Ovary (tissue), 10 donors: ENCODE measurements at places on chromosomes 7 and 10. TPM values are rescaled to one million over a fixed set of nuclear protein-coding genes. Genes with fewer than 3 reads are reported as not detected.
A peak's percentile ranks its signal among the peaks of the same experiment; 100 is the strongest.

GRCh38 chr7:82049442-82049841 lies 279.6 kb upstream of the HGF start:
- no peak for DNase-seq

- DNase-seq, result no peak
Measured at GRCh38 chr7:8436965-8437364, 3.6 kb downstream of the NXPH1 start.

- peak; percentile 75 for DNase-seq
Measured at GRCh38 chr7:128783143-128783861, 7.7 kb upstream of the OPN1SW start.

DNA sequence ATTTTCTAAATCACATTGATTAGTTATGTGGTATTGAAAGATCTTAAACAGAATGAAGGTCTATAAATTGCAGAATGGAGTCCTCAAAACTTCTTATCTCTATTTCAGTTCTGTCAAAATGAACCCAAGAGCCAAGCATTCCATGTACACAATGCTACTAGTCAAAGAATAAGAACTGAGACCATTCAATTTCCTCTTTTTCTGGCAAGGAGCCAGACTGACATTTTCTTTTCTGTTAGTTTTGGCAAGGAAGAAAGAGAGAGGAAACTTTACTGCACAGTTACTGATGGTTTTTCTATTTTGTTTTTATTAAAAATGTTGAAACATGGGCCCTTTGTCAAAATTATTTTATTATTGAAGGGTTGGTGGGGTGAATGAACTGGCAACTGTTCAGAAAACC lies 181.8 kb upstream of the FERD3L start:
- no peak for DNase-seq

- no peak for DNase-seq
Measured at GRCh38 chr10:99506416-99506815, 26.3 kb upstream of the NKX2-3 start.

DNA sequence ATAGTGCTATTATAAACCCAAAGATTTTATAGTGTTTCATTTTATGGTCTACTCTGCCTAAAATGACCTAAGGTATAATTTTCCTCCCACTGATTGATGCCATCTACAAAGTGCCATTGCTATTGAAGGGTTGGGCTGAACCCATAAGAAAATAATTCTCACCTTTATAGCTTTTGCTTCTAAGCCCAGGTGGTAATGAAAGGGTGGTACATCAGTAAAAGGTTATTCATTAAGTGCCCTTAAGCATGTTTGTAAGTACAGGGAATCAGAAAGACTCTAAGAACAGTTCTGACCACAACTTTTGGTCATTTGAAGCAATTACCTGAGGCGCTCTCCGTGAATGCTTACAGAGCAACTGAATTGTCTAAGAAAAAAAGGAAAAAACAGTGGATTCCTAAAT lies 1247.3 kb downstream of the NXPH1 start:
- no peak for DNase-seq

GRCh38 chr10:48399056-48399541 lies 92.6 kb downstream of the MAPK8 start:
- no peak for DNase-seq

DNA sequence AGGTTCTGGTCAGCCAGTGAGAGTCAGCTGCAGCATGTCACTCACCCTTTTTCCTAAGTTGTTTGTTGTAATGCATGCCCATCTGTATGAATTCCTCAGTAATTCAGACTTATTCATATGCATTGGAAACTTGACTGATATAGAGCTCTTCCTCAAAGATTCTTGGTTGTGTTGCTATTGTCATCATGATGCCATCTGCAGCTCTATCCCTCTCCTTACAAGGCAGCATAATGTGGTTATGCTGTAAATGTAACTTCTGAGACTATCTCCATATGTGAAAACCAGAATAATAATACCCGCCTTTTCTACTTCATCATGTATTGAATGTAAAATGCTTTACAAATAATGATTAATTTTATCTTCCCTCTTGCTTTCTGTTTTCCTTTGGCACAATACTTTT lies 252.6 kb upstream of the MTPN start:
- no peak for DNase-seq

DNA sequence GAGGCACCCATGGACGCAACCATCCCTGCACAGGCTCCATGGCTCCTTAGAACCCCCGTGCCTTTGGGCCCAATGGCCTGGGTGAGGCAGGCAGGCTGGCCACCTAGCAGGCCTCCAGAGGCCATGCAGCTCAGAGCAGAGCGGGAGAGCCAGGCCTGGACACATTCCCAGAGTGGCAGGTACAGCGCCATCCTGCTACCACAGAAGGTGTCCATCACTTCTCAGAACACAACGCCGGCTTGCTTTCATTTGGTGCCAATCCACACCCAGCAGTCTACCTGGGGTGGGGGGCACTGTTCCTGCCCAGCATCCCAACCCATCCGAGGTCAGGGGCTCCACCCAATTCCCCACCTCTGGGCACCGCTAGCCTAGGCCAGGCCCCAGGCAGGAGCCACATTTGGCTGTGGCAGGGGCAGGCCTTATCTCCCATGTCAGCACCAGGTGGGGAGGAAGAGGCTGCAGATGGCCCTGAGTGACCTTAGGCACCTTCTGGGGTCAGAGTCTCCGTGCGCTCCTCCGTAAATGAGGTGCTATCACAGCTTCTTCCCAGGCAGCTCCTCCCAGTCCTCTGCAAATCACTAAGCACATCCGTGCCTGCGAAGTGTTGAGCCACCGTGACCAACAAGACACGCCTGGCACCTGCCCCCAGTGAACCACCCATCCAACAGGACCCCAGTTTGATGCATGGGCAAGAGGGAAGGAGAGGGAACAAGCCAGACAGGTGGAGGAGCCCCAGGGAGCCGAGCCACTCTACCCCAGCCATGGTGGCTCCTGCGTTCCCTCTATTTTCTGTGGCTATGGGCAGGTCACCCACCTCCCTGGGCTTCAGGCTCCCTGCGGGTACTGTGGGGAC lies 14.2 kb downstream of the KCNH2 start:
- DNase-seq, result no peak

DNA sequence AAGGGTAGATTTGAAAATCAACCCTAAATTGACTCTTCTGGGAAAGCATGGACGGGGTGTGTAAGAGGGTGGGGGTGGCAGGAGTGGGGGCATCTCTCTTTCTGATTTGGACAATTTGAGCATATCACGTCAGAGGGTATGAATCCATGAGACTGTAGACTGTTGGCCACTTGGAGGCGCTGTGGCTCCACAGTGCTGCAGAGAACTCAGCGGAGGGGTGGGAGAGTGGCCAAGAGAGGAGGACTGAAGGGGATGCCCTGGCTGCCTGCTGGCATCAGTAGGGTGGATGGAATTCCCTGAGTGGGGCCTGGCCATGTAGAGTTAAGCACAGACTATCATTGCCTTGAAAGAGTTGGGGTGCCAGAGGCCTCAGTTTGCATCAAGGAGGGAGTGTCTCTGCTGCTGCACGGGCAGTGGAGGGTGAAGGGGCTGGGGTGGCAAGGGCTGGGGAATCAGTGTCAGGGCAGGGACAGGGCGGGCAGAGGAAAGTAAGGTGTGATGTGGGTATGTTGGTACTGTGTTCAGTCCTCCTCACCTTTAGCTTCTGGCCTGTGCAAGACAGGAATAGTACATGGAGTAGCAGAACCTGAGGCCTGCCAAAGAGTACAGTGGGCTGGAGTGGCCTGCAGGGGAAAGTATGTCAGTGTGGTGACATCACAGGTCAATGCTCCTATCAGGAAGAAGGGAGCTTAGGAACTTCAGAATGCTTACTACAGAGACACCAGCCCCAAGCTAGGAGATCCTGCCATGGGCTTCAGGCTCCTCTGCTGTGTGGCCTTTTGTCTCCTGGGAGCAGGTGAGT lies 133.5 kb upstream of the PRSS58 start:
- DNase-seq, result no peak

DNA sequence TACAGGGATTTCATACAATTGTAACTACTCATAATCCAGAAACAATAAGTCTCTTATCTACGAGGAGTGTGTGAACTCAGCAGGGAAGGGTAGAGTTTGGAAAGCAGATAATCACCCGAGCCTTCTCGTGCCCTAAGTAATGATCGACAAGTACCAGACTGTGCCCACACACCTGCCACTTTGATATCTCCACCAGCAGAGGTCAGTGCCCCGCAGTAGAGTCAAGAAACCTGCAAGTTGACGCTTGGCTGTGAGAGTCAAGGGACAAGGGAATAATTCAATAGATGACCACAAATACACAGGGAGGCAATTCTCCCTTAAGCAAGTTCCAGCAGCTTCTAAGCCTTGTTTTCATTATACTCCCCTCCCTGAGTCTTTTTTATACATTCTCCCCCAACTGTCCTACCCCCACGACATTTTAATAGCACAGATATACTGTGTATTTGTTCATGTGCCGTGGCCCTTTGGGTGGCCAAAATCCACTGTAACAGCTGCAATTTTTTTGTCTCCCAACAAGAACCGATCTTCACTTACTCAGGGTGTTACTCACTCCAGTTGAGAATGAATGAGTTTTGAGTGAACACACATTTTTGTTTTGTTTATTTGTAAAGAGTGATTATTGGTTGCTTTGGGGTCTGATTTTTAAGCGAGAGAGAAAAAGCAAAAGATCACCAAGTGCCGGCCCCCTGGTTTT lies 106.9 kb upstream of the RHEB start:
- DNase-seq, result no peak

DNA sequence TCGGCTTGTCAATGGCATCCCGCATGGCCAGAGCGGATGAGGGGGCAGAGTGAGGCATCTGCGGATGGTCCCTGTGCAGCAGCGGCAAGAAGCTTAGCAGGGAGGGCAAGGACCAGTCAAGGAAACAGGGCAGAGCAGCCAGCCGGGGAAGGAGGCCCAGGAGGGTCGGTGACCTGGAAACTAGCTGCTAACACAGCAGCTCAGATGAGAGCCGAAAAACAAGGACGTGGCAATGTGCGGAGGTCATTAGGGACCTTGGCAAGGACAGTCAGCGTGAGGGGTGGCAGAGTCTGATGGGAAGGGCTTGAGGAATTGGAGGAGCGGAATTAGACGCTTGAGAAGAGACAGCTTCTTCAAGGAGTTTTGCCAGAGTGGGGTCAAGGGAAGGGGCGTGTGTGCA lies 20.1 kb upstream of the SH2B2 start:
- no peak for DNase-seq

GRCh38 chr10:114808982-114809381 lies 12.6 kb upstream of the FHIP2A start:
- DNase-seq, result no peak

DNA sequence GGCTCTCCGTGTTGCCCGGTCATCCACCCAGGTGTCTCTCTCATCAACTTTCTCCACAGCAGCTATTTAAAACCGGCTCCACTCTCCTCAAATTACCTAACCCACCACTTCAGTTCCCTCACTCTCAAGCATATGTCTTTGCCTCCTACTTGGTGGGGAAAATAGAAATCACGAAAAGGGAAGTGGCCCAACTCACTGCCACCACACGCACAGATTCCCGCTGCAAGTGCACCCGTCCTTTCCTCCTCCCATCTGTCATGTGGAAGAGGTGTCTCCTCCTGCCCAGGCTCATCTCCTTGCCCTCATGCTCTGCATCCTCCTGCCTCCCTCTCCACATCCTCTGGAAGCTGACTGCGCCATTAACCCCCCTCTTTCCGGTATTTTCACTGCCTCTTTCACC lies 80.8 kb upstream of the MKX start:
- no peak for DNase-seq

DNA sequence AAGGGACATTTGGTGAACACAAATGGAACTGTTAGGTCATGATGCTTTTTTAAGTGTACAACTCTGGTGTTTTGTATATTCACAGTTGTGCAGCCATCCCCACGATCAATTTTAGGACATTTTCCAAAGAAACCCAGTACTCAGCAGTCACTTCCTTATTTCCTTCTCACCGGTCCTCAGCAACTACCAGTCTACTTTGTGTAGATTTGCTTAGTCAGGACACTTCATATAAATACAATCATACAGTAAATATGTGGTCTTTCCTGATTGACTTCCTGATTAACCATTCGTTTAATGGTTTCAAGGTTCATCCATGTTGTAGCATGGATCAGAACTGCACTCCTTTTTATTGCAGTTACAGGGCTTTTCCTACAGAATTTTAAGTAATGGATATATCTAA lies 14.4 kb downstream of the SGPL1 start:
- DNase-seq, result no peak

DNA sequence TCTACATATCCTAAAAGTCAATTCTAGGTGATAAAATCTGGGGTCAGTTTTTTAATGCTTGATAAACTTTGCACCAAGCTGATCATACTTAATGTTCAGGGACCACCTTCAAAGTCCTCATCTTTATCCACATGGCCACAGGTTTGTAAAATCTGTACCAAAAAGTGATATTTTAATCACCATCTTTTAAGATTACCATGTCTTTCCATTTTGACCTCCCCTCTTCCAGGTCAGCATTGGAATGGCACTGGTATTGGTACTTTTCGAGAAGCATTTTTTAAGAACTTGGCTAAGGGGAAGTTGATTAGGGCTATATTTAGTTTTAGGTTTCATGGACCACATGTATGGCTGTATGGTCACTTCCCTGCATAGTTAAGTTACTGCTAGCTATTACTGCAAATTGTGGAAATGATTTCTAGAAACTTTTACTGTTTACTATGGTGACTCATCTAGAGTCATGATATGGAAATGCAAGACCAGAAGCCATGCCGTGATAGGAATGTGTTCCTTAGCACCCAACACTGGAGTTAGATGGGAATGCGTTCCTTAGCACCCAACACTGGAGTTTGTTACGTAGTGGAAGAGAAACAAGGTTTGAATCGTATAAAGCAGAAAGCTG lies 50.8 kb upstream of the ABLIM1 start:
- DNase-seq, result no peak

DNA sequence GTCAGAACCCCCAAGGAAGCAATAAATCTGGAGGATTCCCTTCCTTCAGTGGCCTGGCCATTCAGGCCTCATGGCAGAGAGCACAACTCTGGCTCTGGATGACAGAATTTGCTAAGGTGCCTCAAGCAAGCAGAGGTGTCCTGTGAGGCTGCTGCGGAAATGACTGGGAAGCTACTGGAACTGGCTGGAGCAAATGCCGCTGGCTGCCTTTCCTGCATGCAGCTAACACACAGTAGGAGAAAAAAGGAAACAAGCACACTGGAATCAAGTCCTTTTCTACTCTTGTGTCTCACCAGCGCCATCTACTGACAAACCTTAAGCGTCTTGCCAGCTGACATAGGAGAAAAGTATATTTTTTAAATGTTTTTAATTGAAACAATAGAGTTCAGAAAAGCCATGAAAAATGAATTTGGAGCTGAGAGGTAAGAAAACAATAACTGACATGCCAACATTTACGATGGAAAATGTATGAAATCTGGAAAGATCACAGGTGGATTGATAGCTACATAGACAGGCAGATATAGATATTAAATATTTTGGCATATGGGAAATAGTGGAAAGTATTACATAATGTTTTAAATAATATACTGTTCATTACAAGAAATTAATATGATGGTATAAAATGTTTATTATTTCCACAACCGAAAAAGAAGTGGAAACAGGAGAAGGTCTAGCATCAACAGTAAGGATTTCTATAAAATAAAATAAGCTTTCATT lies 951.6 kb downstream of the ANKRD7 start:
- no peak for DNase-seq

TSPAN13 gene
- 5.3 TPM for total RNA-seq

FKBP9 gene
- 76.5 TPM for total RNA-seq

UPK3B gene
- 4.1 TPM for total RNA-seq

ASB10 gene
- total RNA-seq, result not detected

IRF5 gene
- total RNA-seq, result 2.4 TPM

ZNF804B gene
- 0.28 TPM for total RNA-seq

AGR2 gene
- total RNA-seq, result not detected

BNIP3 gene
- total RNA-seq, result 61.9 TPM

SSC4D gene
- 0.48 TPM for total RNA-seq

ASAH2 gene
- total RNA-seq, result 4.1 TPM
